ENCODE measurements at places on chromosomes 12 and 14.

DNA sequence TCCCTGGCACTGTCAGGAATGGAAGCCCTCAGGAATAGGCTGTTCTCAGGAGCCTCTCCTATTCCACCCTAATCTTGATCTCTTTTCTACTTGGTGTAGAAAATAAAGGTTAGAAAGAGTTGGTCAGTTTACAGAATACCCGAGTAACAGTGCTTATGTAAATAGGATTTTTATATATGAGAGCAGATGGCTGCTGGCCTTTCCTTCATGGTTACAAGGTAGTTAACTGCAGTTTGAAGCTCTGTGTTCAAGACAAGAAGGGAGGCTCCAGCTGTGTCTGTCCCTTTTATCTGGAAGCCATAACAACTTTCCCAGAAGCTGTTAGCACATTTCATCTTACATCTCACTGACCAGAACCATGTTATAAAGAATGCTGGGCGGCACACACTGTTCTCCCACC, 23.1 kb downstream of the BBOF1 start:
- no peak for DNase-seq

DNA sequence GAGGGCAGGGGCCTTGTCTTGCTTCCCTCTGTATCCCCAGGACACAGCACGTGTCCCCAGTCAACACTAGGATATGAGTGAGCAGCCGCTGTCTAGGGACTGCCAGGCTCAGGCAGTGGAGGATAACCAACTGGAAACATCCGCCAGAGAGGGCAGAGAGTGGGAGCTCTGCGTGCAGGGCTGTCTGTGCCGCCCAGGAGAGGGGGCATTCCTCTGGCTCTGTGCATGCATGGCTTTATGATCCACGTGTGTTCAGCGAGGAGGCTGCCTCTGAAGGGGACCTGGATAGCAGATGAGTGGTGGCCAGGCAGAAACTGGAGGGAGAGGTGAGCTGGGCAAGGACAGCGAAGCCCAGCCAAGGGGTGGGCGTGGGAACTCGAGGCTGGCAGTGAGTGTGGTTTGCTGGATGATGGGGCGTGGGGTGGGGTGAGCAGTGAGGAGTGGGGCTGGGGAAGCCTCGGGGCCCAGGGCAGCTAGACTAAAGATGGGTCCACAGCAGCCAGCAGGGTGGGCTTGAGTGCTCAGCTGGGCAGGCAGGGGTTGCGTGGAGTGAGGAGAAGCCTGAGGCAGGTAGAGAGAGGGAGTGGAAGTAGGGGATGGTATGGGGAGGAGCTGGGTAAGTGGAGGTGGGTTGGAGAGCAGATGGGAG, 72.9 kb downstream of the PRIMA1 start:
- DNase-seq = no peak

DNA sequence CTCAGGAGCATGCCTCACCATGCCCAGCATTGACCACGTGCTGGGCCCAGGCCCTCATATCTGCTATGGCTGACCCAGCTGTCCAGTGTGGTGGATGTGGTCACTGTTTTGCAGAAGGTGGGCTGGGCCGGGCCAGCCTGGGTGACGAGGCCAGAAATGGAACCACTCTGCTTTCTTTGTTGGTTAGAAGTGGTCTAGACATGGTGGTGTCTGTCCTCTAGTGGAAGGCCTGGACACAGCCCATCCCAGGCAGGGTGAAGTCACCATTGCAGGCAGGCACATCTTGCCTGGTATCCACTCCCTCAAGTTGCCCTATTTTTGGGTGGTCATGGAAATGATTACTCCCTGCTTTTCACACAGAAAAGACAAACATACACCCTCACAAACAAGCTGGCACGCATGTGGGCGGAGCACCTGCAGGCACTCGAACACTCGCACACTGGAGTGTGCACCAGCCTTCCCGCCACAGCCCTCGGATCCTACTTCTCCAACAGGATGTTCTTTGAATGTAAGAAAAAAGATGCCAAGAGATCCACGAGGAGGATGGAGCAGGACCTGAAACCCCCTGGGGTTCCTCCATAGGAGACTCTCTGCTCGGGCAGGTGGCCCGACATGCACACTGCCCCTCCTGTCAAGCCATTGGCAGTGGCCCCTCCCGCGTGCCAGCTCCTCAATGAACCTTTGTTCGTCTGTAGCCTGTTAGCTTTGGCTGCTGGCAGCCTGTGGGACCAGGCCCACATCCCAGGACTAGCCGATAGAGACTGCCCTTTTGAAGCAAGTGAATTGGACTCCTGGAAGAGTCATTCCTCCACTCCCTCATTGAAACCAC, 38.4 kb downstream of the MLXIP start:
- peak; percentile 60 for DNase-seq

- DNase-seq = no peak
These were observed 3.2 kb upstream of the ZNF839 start for GRCh38 chr14:102316338-102316742.

- no peak for DNase-seq
These were observed 22.8 kb upstream of the IGF1 start for GRCh38 chr12:102503056-102503681.

GRCh38 chr14:30994681-30995620, 30.5 kb upstream of the AP4S1 start:
- DNase-seq = no peak

GRCh38 chr14:105061428-105062047, 3.7 kb downstream of the GPR132 start:
- DNase-seq = no peak

Data from mesenteric fat pad (tissue), 1 donor.